OCI-LY7 (cell line): ENCODE measurements at places on chromosomes 13 and 19.

- no peak for DNase-seq
Measured at GRCh38 chr19:6066661-6067646, 43.3 kb downstream of the RFX2 start.

DNA sequence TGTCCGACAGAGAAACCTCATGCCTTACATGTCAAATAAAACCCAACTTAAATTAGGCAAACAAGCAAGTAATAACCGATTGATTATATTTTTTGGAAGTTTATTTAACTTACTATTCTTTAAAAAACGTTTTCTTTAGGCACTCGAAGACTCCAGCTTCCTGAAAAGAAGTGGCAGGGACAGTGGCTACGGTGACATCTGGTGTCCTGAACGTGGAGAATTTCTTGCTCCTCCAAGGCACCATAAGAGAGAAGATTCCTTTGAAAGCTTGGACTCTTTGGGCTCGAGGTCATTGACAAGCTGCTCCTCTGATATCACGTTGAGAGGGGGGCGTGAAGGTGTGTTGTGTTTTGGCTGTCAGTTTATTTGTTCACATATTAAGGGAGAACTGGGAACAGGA lies 164.4 kb downstream of the LMO7 start:
- DNase-seq = no peak

DNA sequence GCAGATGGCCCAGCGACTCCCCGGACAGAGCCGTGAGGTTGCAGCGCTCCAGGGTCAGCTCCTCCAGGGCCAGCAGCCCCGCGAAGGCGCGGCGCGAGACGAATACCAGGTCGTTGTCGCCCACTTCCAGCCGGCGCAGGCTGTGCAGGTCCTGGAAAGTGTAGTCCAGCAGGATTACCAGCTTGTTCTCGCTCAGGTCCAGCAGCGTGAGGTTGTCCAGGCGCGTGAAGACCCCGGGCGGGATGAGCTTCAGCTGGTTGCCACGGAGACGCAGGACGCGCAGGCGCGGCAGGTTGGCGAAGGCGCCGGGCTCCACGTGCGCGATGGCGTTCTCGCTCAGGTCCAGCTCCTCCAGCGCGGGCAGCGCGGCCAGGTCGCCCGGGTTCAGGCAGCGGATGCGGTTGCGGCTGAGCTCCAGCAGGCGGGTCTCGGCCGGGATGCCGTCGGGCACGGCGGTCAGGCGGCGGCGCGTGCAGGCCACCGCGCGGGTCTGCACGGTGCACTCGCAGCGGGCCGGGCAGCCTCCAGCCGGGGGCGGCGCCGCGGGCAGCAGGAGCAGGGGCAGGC lies 9.3 kb upstream of the PEAK3 start:
- DNase-seq = no peak

DNA sequence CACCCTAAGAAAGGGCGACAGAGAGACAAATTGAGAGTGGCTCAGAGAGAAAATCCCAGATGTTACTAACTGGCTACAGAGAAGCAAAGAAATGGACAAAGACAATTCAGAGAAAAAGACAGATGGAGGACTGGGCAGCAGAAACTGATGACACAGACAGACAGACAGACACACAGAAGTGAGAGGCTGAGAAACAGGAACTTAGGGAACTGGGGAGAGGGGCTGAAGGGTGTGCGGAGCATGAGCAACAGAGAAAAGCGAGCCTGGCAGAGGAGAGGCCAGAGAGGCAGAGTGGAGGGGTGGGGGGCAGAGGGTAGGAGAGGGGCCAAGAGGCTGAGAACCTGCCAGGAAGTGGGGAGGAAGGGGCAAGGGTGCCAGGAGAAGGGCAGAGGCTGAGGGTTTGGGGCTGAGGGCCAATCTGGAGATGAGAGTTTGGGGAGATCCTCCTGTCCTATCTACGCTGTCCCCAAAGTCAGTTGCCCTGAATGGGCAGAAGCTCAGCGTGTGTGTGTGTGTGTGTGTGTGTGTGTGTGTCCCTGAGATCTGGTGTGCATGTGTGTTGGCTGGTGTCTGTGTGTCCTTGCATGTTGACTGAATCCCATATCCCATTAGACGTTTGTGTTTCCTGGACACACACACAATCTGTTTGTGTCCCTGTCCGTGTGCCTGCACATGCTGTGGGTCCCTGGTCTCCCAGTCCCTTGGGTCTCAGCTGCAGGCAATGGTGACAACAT lies 5.6 kb upstream of the ERFL start:
- DNase-seq = peak; percentile 53

- no peak for DNase-seq
Measured at GRCh38 chr13:77745784-77746183, 48.3 kb downstream of the SLAIN1 start.

DNA sequence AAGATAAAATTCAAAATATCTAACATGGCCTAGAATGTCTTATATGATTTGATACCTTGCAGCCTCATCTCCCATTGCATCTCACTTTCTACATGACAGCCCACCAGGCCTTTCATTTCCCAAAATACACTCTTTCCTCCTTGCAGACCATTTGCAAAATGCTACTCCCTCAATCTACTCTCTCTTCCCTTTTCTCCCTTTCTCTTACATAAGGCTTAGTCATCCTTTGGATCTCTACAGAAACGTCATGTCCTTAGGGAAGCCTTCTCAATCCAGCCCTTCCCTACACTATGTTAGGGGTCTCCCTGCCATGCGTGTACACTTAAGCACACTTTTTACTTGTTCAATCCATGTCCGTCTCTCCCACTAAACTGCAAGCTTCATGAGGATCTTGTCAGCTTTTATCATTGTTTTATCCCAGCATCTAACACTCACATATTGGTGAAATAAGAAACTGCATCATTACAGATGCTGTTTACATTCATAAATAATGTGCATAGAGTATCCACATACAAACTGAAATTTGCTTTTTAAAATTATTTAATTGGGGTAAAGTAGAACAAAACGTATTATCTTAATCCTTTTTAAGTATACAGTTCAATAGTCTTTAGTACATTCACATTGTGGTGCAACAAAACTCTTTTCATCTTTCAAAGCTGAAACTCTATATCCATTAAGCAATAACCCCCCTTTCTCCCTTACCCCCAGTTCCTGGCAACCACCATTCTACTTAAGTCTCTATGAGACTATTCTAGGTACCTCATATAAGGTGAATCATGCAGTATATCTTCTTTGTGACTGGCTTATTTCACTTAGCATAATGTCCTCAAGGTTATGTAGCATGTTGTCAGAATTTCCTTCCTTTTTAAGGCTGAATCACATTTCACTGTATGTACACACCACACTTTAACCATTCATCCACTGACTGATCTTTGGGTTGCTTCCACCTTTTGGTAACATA lies 11.5 kb upstream of the WBP4 start:
- no peak for DNase-seq

DNA sequence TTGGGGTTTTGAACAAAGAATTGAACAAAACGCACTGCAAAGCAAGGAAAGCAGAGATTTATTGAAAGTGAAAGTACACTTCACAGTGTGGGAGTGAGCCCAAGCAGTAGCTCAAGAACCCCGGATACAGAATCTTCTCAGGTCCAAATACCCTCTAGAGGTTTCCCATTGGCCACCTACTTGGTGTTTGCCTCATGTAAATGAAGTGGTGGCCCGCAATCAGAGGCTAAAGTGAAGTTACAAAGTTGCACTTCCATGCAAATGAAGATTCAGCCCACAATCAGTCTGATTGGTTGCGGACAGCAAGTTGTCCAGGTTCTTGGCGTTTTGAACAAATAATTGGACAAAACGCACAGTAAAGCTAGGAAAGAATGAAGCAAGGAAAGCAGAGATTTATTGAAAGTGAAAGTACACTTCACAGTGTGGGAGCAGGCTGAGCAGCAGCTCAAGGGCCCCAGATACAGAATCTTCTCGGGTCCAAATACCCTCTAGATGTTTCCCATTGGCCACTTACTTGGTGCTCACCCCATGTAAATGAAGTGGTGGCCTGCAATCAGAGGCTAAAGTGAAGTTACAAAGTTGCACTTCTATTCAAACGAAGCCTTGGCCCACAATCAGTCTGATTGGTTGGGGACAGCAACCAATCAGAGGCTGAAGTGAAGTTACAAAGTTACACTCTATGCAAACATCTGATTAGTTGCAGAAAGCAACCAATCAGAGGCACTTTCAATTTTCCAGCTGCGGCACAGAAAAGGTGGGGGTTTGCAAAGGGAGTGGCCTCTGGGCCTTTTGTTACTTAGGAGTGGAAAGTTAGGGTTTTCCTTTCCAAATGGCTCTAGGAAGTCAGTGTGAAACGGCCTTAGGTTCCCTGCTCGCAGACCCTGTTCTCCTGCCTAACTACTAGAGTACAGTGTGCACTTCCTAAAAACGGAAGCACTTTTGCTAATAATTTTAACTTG lies 4.8 kb upstream of the TM9SF2 start:
- DNase-seq = no peak

- DNase-seq = no peak
Measured at GRCh38 chr19:32615569-32615968, 34.6 kb downstream of the PDCD5 start.

- DNase-seq = no peak
Measured at GRCh38 chr19:29118389-29118788, 94.6 kb downstream of the UQCRFS1 start.

DNA sequence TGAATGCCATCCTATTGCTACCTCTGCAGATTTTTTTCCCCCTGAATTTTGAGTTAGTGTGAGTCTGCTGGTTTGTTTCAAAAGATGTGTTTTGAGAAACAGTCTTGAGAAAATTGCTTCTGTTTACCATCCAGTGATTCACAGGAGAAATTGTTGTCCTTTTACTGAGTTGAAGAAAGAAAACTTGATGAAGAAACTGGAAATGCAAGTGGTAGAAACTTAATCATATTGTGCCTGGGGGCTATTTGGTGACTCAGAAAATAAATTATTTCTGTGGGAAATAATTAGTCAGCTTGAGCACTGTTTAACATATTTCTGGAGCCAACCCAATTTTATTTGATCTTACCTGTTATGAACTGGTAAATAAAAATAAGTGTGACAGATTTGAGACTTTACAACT lies 35.4 kb downstream of the PAN3 start:
- no peak for DNase-seq

- no peak for DNase-seq
Measured at GRCh38 chr19:6529937-6530385, 865 bp upstream of the TNFSF9 start.

DNA sequence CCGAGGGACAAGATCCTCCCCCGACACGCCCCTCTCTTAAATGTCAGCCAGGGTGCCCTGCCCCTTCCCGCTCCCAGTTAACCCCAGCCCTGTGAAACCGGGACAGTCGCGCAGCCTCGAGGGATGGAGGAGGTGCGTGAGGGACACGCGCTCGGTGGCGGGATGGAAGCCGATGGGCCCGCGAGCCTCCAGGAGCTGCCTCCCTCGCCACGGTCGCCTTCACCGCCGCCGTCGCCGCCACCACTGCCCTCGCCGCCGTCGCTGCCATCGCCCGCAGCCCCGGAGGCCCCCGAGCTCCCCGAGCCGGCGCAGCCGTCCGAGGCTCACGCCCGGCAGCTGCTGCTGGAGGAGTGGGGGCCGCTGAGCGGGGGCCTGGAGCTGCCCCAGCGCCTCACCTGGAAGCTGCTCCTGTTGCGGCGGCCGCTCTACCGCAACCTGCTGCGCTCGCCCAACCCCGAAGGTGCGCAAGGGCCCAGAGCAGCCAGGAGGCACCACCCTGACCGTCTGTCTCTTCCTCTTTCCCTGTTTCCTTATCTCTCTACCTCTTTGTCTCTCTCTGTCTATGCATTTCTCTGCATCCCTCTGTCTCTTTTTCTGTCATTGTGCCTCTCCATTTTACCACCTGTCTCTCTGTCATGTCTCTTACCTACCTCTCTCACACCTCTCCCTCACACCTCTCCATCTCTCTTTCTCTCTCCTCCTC lies at the start of gene NCCRP1:
Gene NCCRP1, plus strand, starts transcription at position 105 of the 703 bp plus-strand sequence. Its CDS starts 19 bp downstream, at position 124.
- no peak for DNase-seq

GRCh38 chr19:32206065-32206464 lies 139.3 kb upstream of the ZNF507 start:
- no peak for DNase-seq

DNA sequence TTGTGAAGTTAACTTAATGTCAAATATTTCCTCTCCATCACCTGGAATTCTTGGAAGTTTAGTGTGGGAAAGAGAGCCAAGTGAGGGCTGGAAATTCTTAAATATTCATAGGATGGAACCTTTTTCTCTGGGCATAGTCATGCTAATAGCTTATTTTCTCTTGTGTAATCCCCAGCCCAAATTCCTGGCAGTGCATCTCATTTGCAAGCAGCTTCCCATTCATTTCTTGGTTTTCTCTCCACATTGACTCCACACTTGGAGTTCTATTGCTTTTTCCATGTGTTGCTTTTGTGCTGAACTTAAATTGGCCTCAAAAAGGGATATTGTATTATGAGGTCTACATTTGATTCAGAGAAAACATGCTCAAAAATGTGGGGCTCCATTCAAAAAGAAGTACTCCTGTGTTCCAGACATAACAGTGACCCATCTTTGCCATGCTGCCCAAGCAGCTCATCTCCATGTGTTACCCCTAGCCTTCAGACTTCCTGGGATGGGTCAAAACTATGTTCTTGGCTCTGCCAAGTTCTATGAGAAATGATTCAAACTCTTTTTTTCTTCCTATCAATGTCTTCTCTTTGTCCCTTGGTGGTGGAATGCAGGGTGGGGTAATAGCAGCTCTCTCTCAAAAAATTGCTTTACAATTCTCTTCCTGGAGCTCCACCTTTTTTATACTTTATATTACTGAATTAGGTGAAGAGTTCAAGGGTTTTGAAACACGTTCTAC lies 2471.5 kb downstream of the PCDH9 start:
- DNase-seq = no peak

- DNase-seq = peak; percentile 95
Measured at GRCh38 chr19:41548954-41549688, 26.8 kb upstream of the CEACAM21 start.

GRCh38 chr19:13022111-13022858 lies 27.0 kb downstream of the NFIX start:
- DNase-seq = no peak

DNA sequence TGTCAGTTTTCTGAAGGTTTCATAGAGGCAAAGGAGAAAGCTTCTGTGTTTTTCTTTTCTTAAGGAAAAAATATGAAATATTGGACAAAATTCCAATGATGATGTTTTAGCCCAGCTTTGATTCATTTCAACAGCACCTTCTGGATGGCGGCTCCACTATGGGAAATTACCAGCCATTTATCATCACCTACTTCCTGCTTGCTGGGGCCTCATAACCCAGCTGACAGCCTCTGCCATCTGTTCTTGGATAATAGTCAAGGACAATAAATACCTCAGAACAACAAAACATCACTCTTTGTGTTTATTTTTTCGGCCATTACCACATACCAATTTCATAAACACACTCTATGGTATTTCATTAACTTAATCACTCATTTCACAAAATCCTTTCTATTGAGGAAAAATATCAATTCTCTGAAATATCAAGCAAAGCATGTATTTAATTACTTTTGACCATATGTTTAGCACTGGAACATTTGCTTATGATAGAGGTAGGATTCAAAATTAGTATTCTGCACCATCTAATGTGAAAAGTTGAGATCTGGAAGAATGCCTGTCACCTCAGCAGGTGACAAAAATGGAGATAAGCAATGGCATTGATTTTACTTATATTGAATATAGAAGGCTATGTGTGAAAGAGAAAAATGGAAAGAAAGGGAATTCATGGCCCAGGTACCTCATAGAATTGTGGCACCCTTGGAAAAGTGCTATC lies 629.7 kb downstream of the LIG4 start:
- no peak for DNase-seq

GRCh38 chr13:35767256-35767976 lies 290.9 kb upstream of the MAB21L1 start:
- DNase-seq = no peak
